ENCODE measurements at places on chromosomes 1 and 21.
A peak's percentile ranks its signal among the peaks of the same experiment; 100 is the strongest.

GRCh38 chr1:21508580-21509350, 458 bp upstream of the ALPL start:
- DNase-seq = peak; percentile 20

GRCh38 chr21:17693801-17694200, 81.1 kb upstream of the BTG3 start:
- no peak for DNase-seq

DNA sequence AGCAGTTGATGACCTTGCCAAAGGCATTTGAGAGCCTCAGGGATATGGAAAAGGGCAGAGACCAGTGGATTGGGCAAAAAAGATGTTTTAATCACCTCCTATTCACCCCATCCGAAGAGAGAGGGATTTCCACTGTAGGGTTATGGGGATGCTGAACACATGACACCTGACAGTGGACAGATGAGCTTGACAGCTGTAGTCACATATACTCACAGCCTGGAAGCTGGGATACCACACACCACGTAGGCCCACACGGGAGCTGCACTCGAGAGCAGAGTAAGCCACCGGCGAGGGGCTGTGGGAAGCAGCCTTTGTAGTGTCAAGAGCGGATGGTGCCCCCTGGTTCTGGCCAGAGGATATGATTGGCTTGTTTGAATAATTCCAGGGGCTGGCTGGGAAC, 20.0 kb downstream of the ZBTB40 start:
- DNase-seq = no peak

DNA sequence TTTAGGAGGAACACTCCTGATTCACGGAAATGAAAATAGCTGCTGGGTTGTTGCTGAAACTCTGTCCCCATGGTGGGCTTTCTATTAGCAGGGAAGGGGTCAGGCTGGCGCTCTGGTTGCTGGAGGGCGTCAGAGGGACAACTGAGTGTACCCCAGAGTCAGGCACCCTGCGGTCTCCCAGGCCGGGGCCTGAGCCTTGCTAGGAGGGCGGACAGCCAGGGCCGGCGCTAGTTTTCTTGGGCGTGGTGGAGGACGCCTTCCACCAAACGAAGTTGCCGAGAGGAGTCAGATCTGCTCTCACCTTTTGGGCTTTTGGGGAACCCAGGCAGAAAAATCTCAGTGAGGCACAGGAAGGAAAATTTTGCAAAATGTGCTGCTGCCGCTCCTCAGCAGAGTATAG, 54.8 kb downstream of the NGF start:
- DNase-seq = no peak

DNA sequence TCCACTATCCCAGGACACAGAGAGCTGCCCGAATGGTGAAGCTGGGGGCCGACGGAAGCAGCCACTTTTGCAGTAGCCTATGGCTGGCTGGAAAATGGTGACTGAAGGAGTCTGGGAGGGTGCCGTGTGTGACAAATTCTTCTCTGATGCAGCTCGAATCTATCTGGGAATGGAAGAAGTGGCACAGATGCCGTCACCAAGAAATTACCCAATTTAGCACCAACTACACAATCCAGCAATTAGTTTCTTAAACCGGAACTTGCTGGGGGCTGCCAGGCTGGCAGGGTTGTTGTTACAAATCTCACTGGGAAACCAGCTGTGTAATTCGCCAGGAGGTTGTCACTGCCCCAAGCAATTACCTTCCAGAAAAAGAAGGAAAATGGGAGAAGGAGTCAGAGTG, 18.0 kb downstream of the DLGAP3 start:
- DNase-seq = no peak

- no peak for DNase-seq
Measured at GRCh38 chr1:107964336-107965109, 457 bp downstream of the VAV3 start.

DNA sequence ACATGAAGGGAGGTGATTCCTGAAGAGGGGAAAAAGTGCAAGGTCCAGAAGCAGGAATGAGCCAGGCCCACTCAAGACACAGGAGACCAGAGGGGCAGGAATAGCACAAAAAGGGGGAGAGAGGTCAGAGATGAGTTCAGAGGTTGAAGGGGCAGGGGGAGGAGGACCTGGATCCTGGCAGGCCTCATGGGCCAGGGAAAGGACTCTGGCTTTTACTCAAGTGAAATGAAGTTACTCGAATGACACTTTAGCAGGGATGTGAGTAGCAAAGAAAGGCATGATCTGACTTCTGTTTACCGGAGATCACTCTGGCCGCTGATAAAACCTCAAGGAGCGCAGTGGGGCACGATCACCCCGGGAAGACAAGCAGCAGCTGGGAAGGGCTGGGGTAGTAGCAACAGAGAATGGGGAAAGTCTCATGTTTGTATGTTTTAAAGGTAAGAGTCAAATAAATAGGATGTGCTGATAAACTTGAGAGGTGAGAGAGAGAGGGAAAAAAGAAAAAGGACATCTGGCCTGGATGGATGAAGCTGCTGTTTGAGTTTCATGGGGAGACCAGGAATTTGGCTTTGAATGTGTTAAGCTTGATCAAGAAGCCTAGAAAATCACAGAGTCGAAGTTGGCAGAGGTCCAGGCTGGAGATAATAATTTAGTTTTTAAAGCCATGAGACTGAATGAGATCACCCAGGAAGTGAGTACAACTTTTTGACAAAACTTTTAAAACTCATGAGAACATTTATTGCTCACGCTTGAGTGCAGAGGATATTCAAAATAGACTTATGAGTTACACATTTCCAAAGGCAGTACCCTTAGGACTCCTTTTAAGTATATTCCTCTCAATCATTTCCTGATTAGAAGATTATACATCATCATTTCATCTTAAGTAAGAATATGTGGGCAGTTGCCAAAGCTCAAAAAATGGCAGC, 156.0 kb downstream of the RERE start:
- no peak for DNase-seq

DNA sequence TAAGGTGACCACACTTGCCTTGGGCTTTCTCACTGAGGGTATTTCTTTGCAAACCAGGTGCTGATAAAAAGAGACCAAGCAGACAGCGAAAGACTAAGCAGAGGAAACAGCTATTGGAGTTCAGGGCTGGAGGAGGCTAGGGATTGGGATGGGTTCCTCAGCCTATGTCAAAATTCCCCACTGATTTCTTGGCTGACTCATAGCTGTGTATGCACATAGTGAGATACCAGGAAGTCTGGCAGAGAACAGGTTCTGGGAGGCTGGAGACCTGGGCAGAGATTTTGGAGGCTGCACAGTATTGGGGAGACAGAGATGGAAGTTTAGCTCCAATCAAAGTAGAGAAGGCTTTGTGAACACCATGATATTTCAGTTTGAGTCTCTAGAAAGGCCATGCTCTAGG, 25.3 kb downstream of the YARS1 start:
- DNase-seq = no peak

- DNase-seq = peak; percentile 61
Measured at GRCh38 chr1:33086384-33086850, 5.5 kb downstream of the AZIN2 start.

- no peak for DNase-seq
Measured at GRCh38 chr1:230898144-230898543, 29.8 kb upstream of the C1orf198 start.

DNA sequence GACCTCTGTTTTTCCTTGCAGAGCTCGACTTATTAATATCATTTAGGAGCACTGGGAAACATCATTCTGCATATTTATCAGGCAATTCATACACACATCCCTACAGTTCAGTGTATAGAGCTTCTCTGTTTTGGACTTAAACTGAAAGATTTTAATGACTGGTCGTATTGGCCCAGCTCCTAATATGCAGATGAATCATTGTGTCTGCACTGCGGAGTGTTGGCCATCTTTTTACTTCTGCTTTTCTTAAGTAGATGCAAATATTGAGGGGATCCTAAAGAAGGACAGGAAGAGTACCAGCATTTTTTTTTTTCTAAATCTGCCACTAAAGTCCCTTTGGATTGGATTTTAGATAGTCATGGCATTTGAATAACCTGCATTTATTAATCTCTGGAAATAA, 154.8 kb downstream of the BACH1 start:
- no peak for DNase-seq

GRCh38 chr1:36211307-36211706, 12.9 kb upstream of the THRAP3 start:
- DNase-seq = no peak

- DNase-seq = no peak
Measured at GRCh38 chr21:35324372-35325220, 275.5 kb upstream of the RUNX1 start.

DNA sequence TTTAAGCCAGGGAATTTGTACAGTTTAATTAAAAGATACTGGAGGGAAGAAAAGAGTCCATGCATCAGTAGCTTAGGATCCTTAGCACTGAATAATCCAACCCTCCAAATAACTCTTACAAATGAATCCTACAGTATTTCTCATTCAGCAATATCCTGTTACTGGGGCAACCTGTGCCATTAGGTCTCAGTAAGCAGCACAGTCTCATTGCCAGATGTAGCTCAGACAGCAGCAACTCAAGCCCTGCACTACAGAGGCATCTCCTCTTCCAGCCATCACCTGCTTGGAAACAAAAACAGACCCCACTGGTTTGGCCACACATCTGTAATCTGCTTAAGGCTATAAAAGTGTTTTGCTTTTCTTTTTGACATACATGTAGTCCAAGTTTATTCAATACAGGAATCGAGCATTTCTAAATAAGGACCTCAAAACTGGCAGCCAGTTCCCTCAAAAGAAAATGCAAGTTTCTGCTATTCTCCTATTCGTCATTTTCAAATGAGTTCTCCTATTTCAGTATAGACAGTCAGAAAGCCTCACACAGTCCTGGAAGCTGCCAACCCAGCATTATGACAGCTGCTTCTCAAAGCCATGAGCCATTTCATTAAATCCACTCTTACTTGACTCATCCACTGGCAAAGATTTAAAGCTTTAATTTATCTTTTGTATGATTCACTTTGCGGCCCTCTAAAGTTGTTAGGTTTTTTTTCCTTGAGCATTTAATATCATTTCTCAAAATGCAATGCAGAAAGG, 129.0 kb downstream of the APP start:
- no peak for DNase-seq

- no peak for DNase-seq
Measured at GRCh38 chr1:223741861-223742260, 29.5 kb downstream of the CAPN2 start.

- DNase-seq = no peak
Measured at GRCh38 chr1:75616436-75617433, 5.8 kb upstream of the SLC44A5 start.

DNA sequence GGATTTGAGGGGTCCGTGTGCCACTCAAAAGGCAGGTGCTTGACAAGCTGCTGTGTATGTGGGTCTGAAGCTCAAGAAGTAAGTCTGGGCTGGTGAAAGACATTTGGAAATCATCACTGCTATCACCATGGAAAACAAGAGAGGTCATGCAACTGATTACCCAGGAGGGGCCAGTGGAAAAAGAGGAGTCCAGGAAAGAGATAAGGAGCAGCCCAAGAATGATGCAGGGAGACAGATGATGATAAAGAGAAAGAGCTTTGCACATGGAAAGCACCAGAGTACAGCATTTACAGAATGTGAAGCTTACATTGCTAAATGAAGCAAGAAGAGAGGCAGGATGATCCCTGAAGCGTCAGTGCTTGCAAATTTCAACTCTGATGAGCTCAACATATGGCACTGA, 203.2 kb downstream of the SETD4 start:
- no peak for DNase-seq

DNA sequence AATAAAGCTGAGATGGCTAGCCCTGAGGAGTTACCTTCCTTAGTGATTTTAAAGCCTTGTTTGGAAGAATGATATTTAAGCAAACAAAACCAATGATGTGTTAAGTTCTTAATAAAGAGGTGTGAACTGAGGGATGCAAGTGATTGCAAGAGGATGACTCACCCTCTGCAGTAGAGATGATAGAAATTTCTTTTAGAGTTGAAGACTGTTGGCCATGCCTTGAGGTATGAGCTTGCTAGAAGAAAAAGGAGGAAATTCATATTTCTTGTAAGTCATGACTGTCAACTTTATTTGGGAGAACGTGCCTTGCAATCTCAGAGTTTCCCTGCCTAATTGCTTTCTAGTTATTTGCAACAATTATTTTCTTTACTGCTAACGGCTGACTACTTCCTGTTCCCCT, 94.7 kb downstream of the PLA2G4A start:
- no peak for DNase-seq

- no peak for DNase-seq
Measured at GRCh38 chr1:23100074-23100748, 68.4 kb downstream of the LUZP1 start.

DNA sequence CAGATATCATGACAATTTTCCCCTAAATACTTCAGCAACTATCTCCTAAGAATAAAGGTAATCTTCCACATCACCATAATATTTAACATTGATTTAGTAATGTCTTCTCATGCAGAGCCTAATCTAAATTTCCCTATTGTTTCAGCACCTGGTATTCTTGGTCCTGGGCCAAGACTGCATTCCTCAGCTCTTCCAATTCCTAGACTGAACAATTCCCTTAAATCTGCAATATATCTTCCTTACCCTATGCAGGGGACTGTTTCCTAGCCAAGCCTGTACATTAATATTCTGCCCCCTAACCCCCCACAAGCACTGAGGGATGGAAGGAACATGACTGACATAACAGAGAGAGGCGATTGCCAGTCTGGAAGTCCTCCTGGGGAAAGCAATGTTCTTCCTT, 28.7 kb upstream of the DISP1 start:
- DNase-seq = no peak

DNA sequence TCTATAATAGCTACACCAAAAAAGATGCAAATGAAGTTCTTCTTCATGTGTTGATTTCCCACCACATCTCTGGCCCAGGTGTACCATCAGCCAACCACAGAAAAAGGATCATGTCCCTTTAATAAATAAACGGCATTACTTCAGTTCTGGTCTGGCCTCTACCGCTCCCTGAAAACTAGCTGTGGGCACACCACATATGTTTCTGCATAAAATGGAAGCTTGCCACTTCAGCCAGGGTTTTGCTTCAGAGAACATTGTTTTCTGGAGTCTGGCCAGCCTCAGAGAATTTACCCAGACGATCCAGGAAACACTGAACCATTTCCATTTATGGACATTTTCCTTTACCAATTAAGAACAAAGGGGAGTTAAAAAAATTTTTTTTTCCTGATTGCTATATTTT, 5.8 kb upstream of the LAMC2 start:
- no peak for DNase-seq

- DNase-seq = no peak
Measured at GRCh38 chr1:54401799-54402198, 4.4 kb downstream of the SSBP3 start.

DNA sequence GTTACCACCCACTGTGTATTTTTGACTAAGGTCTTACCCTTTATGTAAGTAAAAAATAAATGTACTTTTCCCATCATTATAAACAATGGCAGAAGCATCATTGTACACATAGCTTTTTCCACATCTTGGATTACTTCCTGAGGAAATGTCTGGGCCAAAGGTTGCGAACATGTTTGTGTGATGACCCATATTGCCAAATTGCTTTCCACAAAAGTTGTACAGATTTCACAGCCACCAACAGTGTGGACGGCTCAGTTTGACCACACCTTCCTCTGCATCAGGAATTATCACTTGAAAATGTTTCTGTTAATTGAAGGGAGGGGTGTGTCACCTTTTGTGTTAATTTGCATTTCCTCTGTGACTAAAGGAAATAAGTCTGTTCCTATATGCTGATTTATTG, 25.7 kb downstream of the AKNAD1 start:
- DNase-seq = no peak
